ENCODE measurements at places on chromosomes 7 and 10.

GRCh38 chr10:33612551-33612950, 278.1 kb upstream of the NRP1 start:
- DNase-seq = no peak

- DNase-seq = no peak
Measured at GRCh38 chr7:113247198-113247597, 128.8 kb upstream of the SMIM30 start.

- DNase-seq = no peak
Measured at GRCh38 chr7:157560258-157560654, 223.5 kb downstream of the DNAJB6 start.

DNA sequence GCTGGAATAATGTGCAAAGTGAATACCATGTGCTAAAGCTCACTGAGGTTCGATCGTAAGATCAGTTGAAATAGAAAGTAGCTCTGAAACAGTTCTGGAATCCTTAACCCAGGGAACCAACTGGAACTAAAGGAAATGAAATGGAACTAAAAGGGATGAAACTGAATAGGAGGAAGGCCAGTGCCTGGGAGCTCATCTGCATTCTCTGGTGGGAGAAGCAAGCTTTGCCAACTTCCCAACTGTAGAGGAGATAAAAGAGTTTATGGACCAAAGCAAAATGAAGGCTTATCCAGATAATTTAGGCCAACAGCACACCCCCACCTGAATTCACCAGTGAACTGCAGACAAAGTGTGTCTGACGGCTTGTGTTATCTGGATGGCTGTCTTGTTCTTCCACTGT, 188.6 kb upstream of the HABP2 start:
- no peak for DNase-seq

Measured in activated T-helper 1 cell treated with anti-CD3 and anti-CD28 coated beads, Interleukin-2, amount 50 U/mL, for 16 hours (primary cell).